ENCODE measurements at places on chromosomes 16 and 17.

- peak; percentile 27 for DNase-seq
Observed at GRCh38 chr16:50152351-50152806, 727 bp upstream of the TENT4B start.

DNA sequence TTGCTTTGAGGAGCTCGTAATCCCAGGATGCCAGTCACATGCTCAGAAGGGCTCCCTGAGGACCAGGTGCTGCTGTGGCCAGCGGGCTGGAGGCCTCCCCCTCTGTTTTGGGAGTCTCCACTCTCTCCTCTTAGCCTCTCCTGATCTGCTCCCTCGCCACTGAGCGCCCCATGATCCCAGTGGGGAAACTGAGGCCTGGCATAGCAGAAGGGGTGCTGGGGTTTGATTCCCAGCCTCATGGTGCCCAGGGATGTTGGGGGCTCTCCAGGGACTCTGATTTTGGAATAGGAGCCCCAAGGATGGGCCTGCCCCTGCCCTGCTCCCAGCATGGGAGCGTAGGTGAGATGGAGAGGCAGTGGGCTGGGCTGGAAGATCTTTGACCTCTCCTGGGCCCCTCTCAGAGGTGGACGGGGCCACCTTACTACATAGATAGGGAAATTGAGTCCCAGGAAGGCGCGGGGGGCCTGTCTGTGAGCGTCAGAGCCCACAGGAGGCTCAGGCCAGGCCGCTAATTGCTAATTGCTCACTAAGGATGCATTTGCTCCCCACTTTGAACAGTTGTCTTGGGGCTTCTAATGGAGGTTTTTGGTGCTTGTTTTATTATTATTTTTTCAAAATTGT is 525 bp upstream of the ADCY7 start:
- no peak for DNase-seq

GRCh38 chr16:31880322-31880979 is 6.8 kb downstream of the ZNF267 start:
- no peak for DNase-seq

DNA sequence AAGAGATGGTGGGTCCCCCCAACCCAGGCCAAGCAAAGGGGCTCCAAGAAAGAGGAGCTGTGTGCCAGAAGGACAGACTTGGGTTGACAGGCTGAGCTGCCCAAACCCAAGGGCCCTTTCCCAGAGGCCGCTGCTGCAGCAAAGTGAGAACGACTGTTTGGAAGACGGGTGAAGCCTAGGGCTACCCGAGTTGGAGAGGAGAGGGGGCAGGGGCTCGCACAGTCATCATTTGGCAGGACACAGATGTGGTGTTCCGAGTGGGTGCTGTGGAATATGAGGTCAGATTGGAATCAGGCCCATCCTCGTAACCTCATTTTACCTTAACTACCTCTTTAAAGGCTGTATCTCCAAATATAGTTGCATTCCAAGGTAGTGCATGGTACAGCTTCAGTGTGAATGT is 5.3 kb upstream of the MFAP4 start:
- DNase-seq = no peak

DNA sequence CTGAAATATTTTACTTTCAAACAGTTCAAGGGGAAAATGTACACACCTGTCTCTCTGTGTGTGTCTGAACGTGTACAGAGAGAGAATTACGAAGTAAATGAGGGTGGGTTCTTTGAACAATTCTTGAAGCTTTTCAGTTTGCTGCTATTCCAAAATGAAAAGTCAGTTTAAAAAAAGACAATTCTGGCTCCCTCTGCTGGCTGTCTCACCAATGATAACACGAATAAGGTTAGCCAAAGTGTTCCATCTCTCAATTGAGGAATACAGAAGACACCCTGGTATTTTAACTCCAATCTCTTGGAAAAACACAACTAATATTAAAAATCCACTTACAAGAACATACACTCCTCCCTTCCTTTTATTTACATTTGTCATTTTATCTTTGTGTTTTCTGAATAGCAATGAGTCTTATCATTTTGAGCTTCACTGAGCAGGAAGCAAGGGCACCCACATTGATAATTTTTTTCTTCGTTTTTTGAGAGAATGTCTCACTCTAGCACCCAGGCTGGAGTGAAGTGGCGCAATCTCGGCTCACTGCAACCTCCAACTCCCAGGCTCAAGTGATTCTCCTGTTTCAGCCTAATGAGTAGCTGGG is 20.5 kb downstream of the EFTUD2 start:
- DNase-seq = peak; percentile 49

DNA sequence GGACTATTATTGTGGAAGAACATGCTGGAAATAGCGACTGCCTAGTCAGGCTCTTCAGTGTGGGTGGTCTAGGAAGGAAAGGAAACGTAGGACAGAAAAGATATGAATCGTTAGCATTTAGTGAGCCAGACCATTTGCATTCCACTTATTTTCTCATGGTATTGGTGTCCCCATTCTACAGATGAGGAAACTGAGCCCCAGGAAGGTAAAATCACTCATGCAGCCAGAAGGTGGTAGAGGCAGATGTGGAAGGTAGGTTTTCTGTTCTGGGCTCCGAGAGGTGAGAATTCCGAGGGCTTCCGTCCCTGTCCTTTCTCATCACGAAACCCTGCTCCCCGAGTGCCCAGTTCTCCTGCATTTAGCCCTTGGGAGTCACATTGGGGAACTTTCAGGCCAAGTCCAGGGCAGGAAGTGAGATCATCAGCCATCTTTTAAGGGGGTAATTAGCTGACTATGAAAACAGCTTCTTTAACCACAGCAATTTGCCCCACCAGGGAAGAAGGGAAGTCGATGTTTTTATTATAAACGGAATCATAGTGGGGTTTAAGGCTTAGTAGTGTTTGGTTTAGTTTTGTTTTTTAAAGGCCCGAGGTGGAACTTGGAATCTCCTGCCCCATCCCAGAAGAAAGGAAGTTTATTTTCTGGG is 110.7 kb upstream of the IRX3 start:
- DNase-seq = no peak

GRCh38 chr17:1384905-1385435 is 15.1 kb downstream of the YWHAE start:
- no peak for DNase-seq

- DNase-seq = no peak
Observed at GRCh38 chr17:62597150-62597549, 30.3 kb upstream of the MRC2 start.

- DNase-seq = no peak
Observed at GRCh38 chr17:43570518-43570928, 24.4 kb upstream of the ETV4 start.

DNA sequence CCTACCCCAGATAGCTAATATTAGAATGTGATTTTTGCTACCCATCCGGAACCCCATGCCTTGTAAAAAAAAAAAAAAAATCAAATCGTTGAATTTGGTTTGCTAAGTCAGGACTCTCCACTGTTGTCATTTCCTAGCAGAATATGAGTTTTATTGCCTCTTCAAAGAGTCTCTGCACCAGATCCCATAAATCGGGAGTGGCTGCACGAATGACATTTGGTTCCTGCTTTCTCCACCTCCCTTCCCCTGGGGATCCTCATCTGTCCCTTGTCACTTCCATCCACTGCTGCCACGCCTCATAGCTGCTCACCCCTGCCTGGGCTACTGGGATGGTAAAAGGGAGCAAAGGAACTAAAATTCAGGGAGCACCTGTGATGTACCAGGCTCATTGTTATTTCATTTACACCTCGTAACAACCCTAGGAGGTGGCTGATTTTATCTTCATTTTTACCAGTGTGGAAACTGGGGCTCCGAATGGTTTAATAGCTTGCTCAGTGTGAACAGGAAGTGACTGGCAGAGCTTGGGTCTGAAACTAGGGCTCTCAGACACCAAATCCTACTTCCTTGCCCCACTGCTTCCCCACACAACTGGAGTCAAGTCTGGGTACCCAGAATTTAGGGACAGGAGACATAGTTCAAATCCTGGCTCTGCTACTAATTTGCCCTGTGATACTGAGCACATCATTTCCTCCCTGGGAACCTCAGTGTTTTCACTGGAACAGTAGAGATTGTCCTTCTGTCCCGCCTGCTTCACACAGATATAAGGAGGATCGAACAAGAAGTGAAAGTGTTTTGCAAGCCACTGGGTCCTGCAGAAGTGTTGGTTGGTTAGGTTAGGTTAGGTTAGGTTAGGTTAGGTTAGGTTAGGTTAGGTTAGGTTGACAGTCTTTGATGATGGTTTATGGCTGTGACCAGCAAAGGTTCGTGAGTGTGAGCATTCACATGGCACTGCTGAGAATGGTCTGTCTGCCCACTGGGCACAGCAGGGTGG is 585 bp upstream of the KRT36 start:
- DNase-seq = no peak

- DNase-seq = no peak
Observed at GRCh38 chr16:62664566-62664965, 628.3 kb upstream of the CDH8 start.

DNA sequence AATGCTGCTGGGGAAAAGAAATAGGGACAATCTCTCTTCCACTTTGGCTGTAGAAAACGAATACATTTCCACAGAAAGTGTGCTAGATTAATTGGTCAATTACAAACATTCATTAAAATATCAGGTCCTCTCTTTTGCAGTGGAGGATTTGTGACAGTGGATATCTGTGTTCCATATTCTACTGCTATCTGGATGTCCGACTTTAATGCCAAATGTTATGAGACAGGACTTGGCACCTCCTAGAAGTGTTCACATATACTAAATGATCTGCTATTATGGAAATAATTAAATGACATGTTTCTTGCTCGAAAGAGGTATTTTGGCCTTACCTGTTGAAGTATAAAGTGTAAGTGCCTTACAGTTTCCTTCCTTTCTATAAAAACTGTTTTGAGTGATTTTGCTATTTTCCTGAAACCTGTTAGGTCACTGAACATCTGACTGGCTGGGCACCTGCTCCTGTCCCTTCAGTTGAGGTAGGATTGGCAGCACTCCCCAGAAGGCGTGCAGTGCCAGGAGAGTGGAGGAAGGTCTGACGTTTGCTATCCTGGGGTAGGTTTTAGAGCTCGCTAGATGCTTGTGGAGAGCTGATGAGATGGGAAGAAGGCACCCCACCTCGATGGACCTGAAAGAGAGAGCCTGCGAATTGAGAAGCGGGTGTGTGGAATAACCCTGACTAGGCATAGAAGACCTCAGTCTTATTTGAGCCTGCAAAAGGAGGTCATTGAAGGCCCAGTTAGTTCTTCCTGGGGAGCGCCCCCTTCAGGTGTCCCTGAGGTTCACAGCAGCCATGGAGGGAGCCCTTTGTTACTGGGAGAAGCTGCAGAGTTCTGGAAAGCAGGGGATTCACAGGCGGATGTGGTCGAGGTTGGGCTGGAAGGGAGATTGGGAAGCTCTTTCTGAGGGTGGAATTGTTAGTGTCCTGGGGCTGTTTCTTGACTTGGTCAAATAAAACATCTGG is 159.4 kb upstream of the ZNF267 start:
- DNase-seq = no peak

- DNase-seq = no peak
Observed at GRCh38 chr17:4645642-4646041, 4.2 kb upstream of the ALOX15 start.

GRCh38 chr17:30332057-30332542 is 1.8 kb downstream of the TMIGD1 start:
- DNase-seq = no peak

GRCh38 chr17:27760069-27760885 is 40.1 kb downstream of the NOS2 start:
- peak; percentile 58 for DNase-seq

- no peak for DNase-seq
Observed at GRCh38 chr17:10380631-10381408, 8.0 kb upstream of the MYH13 start.

DNA sequence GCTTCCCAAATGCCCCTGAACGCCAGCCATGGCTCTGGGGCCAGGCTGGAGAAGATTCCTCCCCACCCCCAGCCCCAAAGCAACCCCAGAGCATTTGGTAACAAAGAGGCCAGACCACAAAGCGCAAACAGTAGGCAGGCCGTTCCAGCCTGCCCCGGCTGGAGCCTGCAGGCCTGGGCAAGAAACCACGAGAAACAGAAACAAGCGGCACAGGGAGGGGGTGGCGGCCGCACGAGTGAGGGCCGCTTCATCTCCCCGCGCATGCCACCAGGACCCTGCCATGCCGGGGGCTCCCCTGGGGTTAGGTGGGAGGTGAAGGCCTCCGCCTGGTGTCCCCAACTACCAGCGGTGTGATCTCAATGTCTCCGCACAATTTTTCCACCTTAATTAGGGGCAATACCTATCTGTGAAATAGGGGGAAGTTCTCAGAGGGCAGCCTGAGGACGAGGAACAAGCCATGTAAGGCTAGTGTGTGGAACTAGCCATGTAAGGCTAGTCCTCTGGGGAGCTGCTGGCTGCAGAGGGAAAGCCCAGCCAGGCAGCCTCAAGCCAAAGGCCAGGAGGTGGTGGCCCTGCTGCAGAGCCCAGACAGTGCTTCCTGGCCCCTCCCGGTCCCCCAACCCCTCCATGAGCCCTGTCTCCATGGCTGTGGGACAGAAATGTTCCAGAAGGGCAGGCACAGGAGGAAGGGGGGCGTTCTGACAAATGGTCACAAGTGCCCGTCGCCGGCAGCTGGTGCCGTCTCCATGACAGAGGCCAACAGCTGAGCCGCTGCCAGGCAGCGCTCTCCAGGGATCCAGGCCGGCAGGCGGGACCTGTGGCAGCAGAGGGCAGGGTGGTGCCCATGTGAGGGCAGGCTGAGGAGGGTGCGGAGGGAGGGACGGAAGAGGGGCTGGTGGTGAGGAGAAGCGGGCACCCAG is 14.5 kb upstream of the MTSS2 start:
- peak; percentile 79 for DNase-seq

DNA sequence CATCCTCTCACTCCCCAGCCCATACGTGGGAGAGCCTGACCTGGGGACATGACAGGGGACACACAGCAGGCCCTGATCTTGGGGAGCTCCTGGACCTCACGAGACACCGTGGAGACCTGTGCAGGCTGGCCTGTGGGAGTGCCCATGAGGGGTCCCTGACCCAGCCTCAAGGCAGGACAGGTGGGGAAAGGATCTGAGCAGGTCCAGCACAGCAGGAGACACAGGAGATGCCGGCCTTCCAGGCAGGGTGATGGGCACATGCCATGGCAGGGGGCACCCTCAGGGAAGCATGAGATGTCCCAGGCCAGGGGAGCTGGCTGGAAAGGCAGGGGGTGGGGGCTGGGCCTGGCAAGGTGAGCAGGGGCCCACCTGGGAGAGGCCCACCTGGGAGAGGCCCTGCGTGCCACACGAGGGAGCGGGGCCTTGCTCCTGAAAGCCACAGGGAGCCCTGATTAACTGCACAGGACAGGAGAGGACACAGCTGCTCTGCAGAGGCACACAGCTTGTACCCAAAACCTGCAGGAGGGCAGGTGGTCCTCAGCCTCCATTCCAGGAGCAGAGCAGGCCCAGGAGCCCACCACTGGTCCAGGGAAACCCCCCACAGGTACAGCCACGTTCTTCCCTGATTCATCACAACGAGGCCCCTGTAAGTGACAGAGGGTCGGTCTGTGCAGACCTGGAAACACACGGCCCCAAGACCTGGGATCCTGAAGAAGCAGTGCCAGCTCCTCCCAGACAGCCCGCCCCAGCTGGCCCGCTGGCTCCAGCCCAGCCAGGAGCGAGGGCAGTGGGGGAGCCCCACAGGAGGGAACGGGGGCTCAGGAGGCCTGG is 26.6 kb upstream of the KRT17 start:
- DNase-seq = no peak
